ENCODE measurements at places on chromosomes 4 and X.

- DNase-seq, result no peak
Observed at GRCh38 chr4:86670756-86671155, 76.6 kb downstream of the PTPN13 start.

DNA sequence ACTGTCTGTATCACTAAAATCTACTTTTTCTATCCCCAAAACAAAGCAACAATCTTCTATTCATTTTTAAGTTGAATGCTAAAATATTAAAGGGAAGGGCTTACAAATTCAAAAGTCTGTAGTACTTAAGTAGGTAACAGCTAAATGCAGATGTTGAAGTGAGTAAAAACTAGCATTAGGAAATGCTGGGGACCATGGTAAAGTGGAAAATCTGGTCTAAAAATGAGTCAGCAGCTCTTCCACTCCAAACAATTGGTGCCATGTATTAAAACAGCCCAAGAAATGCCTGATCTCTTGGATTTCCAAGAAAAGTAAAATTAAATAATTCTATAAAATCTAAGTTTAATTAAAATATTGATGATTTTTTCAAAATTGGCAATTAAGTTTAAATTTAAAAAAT, 73.3 kb upstream of the PPP3CA start:
- DNase-seq, result no peak

GRCh38 chrX:134137341-134137740, 99.6 kb upstream of the CCDC160 start:
- DNase-seq, result no peak

- DNase-seq, result no peak
Observed at GRCh38 chrX:63751481-63751880, 33.5 kb downstream of the ARHGEF9 start.

DNA sequence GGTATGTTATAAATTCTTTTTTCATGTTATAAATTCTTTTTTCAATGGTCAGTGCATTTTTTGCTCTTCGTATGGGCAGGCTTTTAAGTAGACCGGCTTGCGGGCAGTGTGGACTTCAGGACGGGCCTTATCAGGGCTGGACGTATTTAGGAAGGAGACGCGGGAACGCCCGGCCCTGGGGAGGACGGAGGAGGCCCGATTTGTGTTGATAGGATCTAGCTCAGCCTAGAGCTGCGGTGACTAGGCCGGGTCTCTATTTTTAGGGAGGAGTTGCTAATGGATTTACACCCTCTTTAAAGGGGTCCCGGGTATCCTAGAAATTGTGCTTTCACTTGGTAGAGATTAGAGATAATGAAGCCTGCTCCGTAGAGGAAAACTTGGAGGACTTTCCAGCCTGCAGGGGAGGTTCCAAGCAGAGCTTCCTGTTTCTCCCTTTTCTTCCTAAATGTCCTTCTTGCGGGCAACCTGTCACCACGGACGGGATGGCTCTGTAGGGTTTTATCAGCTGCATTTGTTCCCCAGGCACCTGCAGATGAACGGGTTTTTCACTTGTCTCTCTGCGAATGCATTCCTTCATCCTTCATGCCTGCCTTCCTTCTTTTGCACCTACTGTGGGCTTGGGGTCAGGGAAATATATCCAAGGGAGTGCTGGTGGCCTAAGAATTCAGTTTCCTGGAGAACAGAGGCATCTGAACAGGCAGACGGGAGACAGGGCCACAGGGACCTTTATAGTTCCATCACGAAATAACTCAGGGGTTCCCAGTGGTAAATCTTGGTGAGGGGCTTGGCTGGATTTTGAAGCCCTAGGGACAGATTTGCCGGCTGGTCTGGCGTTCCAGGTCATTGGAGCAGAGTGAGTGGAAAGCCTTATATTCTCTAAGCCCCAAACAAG, 1.4 kb downstream of the CD99 start:
- DNase-seq, result no peak

GRCh38 chrX:16910376-16910775, 36.1 kb upstream of the REPS2 start:
- no peak for DNase-seq

- DNase-seq, result no peak
Observed at GRCh38 chr4:6058531-6059374, 40.5 kb upstream of the C4orf50 start.

DNA sequence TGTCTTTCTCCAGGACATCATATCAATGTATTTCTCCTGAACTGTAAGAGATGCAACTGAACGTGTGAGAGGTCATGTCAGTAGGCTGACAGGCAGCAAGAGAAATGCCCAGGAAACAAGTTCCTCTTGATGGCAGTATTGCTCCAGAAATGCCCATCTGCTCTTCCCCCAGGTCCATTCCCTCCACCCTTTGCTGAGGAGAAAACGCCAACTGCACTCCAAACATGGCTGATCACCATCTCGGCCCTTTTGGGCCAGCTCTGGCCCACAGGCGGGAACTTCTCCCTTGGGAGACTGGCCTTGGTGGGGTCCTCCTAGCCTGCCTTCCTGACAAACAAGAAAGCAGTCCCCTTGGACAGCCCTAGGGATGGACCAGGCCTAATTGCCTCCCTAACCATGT, 276.5 kb upstream of the AGTR2 start:
- no peak for DNase-seq

DNA sequence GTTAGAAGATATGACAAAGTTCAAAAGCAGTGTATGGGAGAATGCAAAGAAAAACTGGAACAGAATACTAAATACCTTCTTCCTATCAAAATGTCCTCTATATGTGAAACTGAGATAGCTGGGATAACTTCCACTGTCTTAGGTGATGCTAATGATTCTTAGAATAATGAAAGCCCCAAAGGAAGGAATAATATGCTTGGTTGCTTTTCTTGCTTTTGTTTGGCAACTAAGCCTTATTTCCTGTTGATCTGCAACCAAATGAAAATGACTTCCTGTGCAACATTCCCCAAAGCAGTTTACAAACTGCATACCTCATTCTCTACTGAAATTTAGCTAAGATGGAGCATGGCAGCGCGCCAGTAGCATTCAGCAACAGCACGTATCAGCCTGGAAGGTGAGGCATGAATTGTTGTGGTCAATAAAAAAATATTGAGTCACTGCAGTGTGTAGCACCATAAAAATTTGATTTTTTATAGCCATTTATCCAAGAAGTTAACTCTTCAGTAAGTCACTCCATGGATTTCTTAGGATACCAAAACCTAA, 18.7 kb downstream of the NDNF start:
- DNase-seq, result no peak

DNA sequence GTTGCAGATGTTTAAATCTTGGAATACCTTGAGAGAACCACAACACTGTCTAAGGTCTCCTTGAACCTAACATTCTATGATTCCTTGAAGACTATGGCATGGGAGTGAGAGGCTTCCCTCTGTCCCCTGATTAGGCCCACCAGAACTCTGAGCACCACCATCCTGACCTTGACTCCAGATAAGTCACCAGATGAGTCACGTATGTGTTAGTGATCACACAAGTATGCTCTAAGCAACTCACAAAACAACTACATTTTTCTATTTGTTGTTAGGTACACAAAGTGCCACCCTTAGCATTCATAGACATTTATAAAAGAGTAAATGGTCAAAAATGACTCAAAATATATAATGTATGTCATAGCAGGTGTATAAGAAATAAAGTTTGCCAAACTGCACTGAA, 252.9 kb upstream of the CXXC4 start:
- DNase-seq, result no peak

- no peak for DNase-seq
Observed at GRCh38 chr4:63663870-63664269, 745.4 kb downstream of the TECRL start.

DNA sequence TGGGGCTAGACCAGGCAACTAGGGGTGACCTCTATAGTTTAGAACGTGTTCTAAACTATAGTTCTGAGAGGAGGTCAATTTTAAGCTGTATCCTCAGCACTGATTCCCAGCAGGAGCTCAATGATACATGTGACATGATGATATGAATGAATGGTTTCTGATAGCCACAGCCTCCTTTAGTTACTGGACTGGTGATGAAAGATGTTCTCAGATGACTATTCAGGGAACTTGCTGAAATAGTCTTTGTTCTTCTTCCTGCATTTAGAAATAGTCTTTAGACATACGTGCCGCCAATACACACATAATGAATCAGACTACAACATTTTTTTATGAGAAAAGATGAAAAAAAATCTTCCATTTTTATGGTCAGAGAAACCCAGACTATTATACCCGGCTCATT, 116.3 kb upstream of the TMEM150C start:
- no peak for DNase-seq

GRCh38 chr4:69787879-69788278, 27.5 kb upstream of the SULT1B1 start:
- no peak for DNase-seq

- no peak for DNase-seq
Observed at GRCh38 chrX:17788956-17789562, 51.8 kb downstream of the SCML1 start.

DNA sequence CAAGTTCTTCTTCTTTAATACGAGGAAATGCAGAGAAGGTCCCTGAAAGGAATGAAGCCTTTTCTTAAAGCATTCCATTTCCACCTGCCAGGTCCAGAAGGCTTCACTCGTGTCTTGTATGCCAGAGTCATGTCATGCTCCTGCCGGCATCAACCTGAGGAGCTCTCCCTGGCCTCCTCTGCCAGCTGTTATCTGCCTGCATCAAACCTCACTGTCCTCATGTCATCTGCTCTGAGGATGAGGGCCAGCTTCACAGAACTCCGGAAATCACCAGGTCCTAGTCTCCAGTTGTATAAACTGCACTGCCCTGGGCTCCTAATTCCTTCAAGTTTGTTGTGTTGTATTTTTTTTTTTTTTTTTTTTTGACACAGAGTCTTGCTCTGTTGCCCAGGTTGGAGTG, 20.0 kb upstream of the S100G start:
- DNase-seq, result no peak

- DNase-seq, result no peak
Observed at GRCh38 chr4:113434247-113434587, 327.3 kb downstream of the CAMK2D start.

DNA sequence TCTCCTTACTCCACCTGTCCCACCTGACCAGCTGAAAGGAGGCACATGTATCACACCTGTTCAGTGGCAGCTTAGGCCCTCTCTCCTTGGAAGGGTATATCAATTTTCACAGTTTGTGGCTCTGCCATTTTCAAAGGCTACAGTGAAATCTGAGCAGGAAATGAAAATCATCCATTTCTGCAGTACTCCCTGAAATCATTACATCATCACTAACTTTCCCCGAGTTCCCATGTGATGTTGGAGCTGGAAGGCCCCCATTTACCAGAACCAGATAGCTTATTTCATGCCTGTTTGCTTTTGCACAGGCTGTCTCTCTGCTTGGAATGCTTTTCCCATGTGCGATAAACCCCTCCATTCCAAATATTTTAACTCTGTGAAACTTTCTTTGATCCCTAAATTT, 31.0 kb upstream of the STX18 start:
- DNase-seq, result no peak

DNA sequence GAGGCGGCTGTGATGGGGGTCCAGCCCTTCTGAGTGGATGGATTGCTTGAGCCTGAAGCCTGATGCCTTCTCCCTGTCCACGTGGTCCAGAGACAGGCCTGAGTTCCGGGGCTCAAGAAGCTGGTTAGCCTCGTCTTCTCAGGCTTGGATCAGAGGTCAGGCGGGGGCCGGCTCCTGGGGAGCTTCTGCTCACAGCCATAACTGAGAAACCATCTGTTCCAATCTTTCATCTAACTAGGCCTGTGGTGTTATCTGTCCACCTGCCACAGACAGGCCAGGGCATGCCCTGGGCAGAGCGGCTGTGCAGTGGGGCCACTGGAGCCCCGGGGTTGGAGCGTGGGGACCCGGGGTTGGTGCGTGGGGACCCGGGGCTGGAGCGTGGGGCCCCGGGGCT, 63.1 kb downstream of the SORCS2 start:
- DNase-seq, result no peak

GRCh38 chrX:2640436-2641150, 50.5 kb upstream of the CD99 start:
- no peak for DNase-seq

GRCh38 chr4:38360201-38360600, 303.8 kb upstream of the KLF3 start:
- no peak for DNase-seq

GRCh38 chr4:98484031-98484430, 174.4 kb downstream of the TSPAN5 start:
- DNase-seq, result no peak

GRCh38 chr4:53040851-53041250, 178.7 kb downstream of the RASL11B start:
- DNase-seq, result no peak

GRCh38 chr4:107034091-107034995, 1.8 kb downstream of the DKK2 start:
- DNase-seq, result no peak

DNA sequence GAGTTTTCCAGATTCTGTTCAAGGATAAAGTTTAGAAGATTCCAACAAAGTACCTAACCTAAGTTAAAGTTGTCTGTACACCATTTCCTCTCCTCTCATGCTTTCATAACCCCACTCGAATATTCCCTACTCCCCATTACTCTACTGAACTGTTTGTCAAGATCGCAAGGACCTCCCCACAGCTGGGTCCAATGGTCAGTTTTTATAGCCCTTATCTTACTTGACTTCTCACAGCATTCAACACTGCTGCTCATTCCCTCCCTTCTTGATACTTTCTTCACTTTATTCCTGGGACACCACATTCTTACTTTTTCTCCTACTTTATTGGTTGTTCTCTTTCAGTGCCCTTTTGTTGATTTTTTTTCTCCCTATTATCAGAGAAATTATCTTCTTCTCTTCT, 30.9 kb downstream of the QDPR start:
- no peak for DNase-seq

DNA sequence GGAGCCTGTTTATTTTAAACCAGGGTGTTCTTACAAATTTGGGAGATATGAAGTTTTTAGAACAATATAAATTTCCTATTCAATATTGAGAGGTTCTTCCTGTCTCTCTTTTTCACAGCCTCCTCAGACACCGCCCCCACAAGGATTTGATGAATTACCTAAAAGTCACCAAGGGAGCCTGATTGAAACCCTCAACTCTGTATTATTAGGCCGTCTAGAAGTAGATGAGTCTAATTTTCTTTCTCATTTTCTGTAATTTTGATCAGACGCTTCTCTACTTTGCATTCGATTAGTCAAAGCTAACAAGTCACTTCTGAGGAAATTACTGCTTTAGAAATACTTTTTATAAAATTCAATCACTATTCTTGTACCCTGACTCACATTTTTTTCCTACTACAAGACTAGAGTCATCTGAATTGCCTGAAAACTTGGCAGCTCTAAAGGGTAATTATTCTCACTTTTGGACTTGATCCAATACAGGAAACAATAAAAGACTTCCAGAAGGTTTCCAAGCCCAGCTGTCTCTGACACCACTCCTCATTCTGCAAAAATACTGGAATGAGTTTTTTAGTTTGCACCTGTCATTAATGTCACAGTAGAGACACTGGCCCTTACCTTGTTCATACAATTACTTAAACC, 111.2 kb downstream of the ELOVL6 start:
- no peak for DNase-seq

- no peak for DNase-seq
Observed at GRCh38 chr4:70997546-70997945, 4.1 kb downstream of the DCK start.
